ENCODE measurements at places on chromosomes 3 and 15.

DNA sequence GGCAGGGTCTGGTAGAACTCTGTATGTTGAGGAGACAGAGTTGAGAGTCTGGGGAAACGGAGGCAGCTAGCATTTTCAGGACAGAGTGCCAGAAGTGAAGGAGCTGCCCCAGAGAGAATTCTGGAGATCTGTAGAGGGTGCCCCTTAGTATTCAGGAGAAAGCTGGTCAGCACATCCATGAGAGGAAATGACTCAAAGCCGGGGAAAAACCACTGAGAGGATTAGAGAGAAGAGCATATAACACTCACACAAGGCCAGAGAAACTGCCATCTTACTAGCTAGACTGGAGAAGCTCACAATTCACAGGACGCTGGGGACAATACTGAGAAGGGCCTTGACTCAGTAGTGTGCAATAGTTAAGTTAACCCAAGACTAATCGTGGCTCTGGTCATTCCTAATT is 75.7 kb upstream of the DPPA4 start:
- H3K27ac ChIP-seq, result no peak overlapping the region
- H3K4me1 ChIP-seq, result no peaks in the 10 kb centered on the region
- H3K36me3 ChIP-seq, result no peaks in the 10 kb centered on the region

GRCh38 chr3:34300621-34301020 is 502.2 kb downstream of the PDCD6IP start:
- H3K36me3 ChIP-seq, result no peaks in the 10 kb centered on the region
- no peak overlapping the region for H3K4me3 ChIP-seq
- H3K27ac ChIP-seq, result no peak overlapping the region

DNA sequence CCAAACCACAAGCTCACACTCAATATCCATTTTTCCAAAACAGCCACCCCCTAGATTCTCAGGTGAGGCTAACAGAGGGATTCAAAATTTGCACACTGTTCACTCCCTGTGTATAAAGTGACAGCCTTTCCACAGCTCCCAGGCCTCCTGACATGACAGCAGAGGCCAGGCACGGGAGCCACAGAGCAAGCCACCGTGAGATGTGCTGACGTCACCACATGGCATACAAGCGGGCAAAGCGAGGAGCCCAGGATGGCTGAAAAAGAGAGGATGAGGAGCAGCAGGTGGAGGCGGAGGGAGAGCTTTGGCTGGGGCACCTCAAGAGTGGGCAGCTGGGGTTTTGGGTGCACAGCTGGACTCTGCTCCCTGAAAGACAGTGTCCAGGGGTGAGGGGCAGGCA is 27.1 kb downstream of the EHD4 start:
- H3K4me1 ChIP-seq, result peaks cover 47% of the 10 kb centered on the region
- no peak for DNase-seq
- H3K36me3 ChIP-seq, result no peaks in the 10 kb centered on the region
- H3K27me3 ChIP-seq, result no peaks in the 10 kb centered on the region

GRCh38 chr3:37315669-37316068 is 141.3 kb upstream of the LRRFIP2 start:
- no peak overlapping the region for H3K4me3 ChIP-seq
- DNase-seq, result no peak
- no peaks in the 10 kb centered on the region for H3K4me1 ChIP-seq
- no peaks in the 10 kb centered on the region for H3K27me3 ChIP-seq
- H3K36me3 ChIP-seq, result no peaks in the 10 kb centered on the region

DNA sequence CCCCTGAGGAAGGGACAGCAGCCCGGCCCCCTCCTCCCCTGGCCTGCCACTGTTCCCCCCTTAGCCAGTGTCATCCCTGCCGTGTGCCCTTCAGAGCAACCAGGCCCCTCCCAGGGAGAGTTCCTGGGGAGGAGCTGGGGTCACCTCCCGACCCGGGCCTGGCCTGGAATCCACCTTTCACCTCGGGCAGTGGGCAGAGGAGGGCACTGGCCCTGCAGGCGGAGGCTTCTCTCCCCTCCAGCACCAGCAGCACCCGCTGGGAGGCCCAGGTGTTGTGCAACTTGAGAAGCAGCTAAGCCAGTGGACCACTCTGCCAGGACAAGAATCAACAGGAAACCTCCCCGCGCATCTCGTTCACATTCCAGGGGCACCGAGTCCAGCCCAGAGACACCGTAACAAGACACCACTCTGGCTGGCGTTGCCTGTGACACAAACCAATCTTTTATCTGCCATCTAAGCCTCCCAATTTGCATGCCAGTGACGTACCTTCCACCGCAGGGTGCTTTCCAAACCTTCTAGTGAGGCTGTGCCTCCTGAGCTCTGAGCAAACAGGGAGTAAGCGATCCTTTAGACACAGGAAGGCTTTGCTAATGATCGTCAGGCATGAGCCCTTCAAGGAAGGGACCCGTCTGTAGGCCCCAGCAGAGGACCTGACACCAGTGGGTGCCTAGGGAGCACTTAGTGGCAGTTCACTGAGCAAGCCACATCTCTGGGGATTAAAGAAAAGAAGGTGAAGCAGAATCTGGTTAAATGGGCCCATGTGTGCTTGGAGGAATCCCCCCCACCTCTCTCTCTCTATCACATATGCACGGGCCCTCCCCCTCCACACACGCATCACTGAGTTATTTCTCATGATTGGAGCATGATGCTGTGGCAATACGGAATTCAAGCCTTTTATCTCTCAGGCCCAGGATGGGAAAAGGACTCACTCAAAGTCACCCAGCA is 98.9 kb upstream of the TLE3 start:
- no peaks in the 10 kb centered on the region for H3K36me3 ChIP-seq
- no peaks in the 10 kb centered on the region for H3K27me3 ChIP-seq
- no peak overlapping the region for H3K4me3 ChIP-seq

Measured in left lung (tissue), 14 donors.